ENCODE measurements at places on chromosomes 16 and 17.

DNA sequence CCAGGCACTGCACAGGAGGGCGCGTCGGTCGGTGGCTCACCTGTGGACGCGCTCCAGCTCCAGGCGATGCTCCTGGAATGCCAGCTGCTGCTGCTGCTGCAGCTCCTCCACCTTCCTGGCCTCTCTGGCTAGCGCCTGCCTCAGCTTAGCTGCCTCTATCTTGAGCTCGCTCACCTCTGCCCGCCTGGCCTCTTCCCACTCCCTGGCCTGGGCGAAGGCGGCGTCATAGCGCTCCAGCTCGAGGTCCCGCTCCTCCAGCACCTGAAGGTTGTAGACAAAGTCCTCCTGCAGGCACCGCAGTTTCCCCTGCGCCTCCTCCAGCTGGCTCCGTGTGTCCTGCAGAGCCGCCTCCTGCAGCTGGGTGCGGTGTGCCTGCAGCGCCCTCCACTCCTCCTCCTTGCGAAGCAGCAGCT is 11.1 kb downstream of the CCDC57 start:
- DNase-seq: no peak

- no peak for DNase-seq
Observed at GRCh38 chr16:74279266-74279665, 17.3 kb upstream of the PSMD7 start.

- DNase-seq: no peak
Observed at GRCh38 chr17:9284884-9285283, 263.6 kb downstream of the NTN1 start.

- no peak for DNase-seq
Observed at GRCh38 chr16:30894540-30895368, 877 bp upstream of the BCL7C start.

- no peak for DNase-seq
Observed at GRCh38 chr16:49457196-49457595, 83.6 kb downstream of the C16orf78 start.

DNA sequence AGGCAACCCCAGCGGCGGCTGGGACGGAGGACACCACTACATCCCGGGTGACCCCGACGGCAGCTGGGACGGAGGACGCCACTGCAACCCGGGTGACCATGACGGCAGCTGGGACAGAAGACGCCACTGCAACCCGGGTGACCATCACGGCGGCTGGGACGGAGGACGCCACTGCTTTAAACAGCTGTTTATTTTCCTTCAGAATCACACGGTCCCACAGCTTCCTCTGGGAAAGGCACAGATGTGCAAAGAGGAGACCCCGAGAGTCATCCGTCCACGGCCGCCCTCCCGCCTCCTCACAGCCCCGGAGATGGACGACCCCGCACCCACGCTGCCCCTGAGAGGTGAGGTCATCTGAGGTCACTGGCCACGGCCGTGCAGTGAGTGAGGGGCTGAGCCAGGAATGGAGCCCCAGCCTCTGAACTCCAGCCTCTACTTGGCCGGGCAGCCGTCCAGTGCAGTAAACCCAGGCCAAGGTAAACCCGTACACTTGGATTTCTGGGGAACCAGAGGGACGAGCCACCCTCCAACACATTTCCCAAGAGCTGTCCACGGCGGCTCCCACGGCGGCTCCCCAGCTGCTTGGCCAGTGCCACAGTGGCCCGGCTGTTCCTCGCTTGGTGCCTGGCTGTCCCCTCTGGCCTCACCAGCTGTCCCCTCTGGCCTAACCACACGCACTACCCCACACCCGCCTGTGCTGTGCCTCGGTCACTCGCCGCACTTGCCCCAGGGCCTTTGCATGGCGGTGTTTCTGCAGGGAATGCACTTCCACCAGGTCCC is 43.2 kb upstream of the PABPN1L start:
- DNase-seq: no peak

- DNase-seq: no peak
Observed at GRCh38 chr16:80623376-80623775, 82.6 kb downstream of the DYNLRB2 start.

- no peak for DNase-seq
Observed at GRCh38 chr16:66444049-66444481, 17.0 kb downstream of the BEAN1 start.
